Posterior vena cava (tissue), 2 donors: ENCODE measurements at places on chromosomes 6 and 20. TPM values are rescaled to one million over a fixed set of nuclear protein-coding genes. Genes with fewer than 3 reads are reported as not detected.

DNA sequence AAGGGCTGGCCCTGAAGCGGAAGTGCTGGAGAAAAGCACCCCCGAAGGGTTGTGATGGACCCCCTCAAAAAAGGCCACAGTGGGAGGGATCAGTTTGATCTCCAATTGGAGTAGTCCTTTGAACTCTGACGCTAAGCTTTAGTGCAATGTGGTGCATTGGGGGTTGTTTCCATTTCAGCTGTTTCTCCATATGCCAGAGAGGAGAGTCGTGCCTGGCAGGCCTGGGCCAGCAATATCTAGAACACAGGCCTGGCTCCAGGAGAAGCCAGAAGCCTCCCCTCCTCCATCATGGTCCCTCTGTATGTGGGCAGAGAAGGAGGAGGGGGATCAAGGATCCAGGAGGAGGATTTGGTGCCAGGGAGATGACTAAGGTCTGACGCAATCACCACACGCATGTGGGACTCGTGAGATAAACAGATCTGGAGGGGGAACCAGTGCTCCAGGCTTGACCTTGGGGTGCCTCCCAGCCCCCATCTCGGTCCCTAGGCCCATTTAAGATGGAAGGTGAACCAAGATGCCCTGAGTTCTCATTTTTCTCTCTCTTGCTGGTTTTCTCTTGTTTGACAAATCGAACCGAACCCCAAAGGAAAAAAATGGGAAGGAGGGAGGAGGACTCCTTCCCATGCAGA is 517.4 kb upstream of the JARID2 start:
- DNase-seq: peak; percentile 87

- DNase-seq: no peak
These were observed 68.5 kb downstream of the SRC start for GRCh38 chr20:37414224-37415035.

DNA sequence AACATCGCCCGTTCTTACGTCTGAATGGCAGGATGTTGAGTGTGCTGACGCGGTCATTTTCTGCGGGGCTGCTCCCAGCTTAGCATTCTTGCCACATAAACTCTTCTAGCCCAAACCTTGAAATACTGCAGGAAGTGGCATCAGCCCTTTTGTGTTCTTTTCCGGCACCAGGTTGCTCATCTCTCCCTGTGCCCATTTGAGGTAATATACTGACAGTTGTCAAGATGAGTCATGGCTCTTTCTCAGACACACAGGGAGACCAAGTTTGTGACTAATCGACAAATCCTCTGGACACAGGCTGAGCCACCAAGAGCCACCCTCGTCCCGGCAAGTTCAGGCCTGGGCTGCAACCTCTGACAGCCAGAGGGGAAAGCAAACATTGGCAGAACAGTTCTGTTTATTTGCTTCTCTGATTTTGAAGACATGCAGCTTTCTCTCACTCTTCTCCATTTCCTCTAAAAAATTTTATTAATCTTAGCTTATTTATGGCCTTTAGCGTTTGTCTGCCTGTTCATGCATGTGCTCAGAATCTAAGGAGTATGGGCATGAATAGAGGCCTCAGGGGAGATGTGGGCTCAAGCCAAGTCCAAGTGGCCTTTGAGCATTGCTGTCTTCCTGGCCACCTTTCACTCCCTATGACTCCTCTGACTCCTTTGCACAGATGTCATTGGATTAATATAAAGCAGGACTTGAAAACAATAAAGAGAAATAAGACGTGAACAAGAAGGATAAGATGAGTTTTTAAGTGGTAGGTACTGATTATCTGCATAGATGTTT is 328.2 kb upstream of the JAG1 start:
- DNase-seq: no peak

The TBC1D32 gene
- 5.0 TPM for total RNA-seq

The SNRPB gene
- total RNA-seq: 68.4 TPM
